ENCODE measurements at places on chromosomes 13 and 19.

DNA sequence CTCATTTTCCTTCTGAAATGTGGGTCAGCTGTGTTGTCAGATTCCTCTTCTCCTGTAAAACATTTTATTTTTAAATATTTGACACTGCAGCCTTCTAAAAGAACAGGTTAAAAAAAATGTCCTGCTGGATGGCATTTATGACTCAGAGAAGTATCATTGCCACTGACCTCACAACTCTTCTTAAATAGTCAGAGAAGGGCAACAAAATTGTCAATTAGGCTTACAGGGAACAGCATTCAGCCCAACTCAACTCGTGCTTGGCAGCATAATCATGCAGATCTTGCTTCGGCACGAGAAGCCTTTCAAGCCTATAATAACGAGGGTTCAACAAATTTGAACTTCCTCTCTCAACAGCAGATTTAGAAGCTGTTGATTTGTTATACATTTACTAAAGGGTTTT lies 296.7 kb upstream of the DACH1 start:
- no peak for DNase-seq

GRCh38 chr13:76086729-76087128 lies 450.6 kb downstream of the LMO7 start:
- no peak for DNase-seq

GRCh38 chr13:92827503-92827902 lies 399.1 kb upstream of the GPC6 start:
- no peak for DNase-seq

- no peak for DNase-seq
These were observed 98.3 kb downstream of the SLC7A1 start for GRCh38 chr13:29497137-29497654.

GRCh38 chr13:29677627-29678026 lies 82.1 kb upstream of the SLC7A1 start:
- DNase-seq = no peak

- DNase-seq = no peak
These were observed 32.7 kb downstream of the VSTM1 start for GRCh38 chr19:54030895-54031586.

DNA sequence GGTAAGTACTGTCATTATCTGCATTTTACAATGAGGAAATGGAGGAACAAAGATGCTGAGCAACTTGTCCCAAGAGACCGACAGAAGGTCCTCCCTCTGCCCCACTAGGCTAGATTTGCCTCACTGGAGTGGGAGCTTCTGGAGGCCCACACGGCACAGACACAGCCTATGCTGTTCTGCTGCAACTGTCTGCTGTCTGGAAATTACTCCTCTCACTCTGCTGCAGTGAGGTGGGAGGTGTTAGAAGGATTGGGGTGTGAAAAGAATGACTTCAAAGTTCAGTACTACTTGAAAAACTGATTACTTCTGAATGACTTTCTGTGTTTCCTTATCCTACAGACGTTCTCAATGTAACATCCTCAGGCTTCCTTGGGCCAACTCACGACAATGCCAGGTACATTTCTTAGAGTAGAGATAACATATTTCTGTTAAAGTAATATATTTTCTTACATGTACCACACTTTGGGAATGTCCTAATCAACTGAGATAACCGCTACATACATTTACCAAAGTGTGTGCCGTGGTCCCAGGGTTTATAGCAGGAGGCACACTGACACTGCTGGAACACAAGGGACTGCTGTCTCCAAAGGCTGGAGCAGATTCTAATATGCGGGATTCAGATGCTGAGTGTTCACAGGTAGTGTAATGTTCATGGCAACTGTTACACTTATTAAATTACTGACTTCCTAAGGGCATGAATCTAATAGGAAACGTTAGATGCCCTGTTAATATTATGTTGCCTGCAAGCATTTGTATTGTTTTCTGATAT lies 53.5 kb upstream of the WASF3 start:
- DNase-seq = no peak
